Non-pigmented ciliary epithelial cell (primary cell): ENCODE measurements at places on chromosomes 7 and 10.

- no peak for DNase-seq
These were observed 44.5 kb downstream of the PIK3AP1 start for GRCh38 chr10:96675846-96676245.

- DNase-seq, result no peak
These were observed 297.9 kb upstream of the ETV1 start for GRCh38 chr7:14287398-14287797.

- DNase-seq, result peak; percentile 20
These were observed 22.5 kb downstream of the ST8SIA6 start for GRCh38 chr10:17431871-17432311.

- no peak for DNase-seq
These were observed 43.9 kb downstream of the GRK5 start for GRCh38 chr10:119251315-119251708.

- DNase-seq, result no peak
These were observed 33.0 kb upstream of the CTBP2 start for GRCh38 chr10:125193306-125193877.
